A549 treated with dexamethasone at 1 μM for 4 hours (cell line): ENCODE measurements at places on chromosomes 2 and 18. TPM values are rescaled to one million over a fixed set of nuclear protein-coding genes. Genes with fewer than 3 reads are reported as not detected.

CNTNAP5 gene
- total RNA-seq, result not detected in 5 replicates

NR4A2 gene
- total RNA-seq, result 1.6 to 2.9 TPM (median 2.1 TPM) in 5 replicates

RSAD2 gene
- 0.12 to 0.27 TPM (median 0.18 TPM) in 5 replicates for total RNA-seq

PROKR1 gene
- 0.01 to 0.05 TPM (median 0.04 TPM) in 3 of 5 replicates, not detected in the others for total RNA-seq

IL36A gene
- total RNA-seq, result not detected in 5 replicates

CCDC121 gene
- total RNA-seq, result 3.5 to 4.8 TPM (median 3.8 TPM) in 5 replicates

PROC gene
- 3.5 to 5.6 TPM (median 5.0 TPM) in 5 replicates for total RNA-seq

G6PC2 gene
- not detected in 5 replicates for total RNA-seq

LYPD6B gene
- total RNA-seq, result 0.07 TPM in 1 of 5 replicates, not detected in the others

TRIM43 gene
- total RNA-seq, result 0.07 to 0.17 TPM (median 0.12 TPM) in 4 of 5 replicates, not detected in the other

SH3RF3 gene
- total RNA-seq, result 0.53 to 0.91 TPM (median 0.75 TPM) in 5 replicates

HPCAL1 gene
- 190 to 299 TPM (median 276 TPM) in 5 replicates for total RNA-seq

CCDC74A gene
- 10.8 to 15.5 TPM (median 13.9 TPM) in 5 replicates for total RNA-seq

ZC3H8 gene
- 12.0 to 16.5 TPM (median 14.8 TPM) in 5 replicates for total RNA-seq

NT5DC4 gene
- total RNA-seq, result 0.05 TPM in 1 of 5 replicates, not detected in the others

TBR1 gene
- 0.01 to 0.09 TPM (median 0.04 TPM) in 4 of 5 replicates, not detected in the other for total RNA-seq

CXCR4 gene
- total RNA-seq, result 0.70 to 1.1 TPM (median 0.85 TPM) in 5 replicates

UCN gene
- total RNA-seq, result 0.63 to 2.5 TPM (median 1.7 TPM) in 5 replicates

CELF4 gene
- 0.07 TPM in 1 of 5 replicates, not detected in the others for total RNA-seq

DPP10 gene
- total RNA-seq, result not detected in 5 replicates

DYNAP gene
- not detected in 5 replicates for total RNA-seq

ZAP70 gene
- 0.09 to 0.19 TPM in 2 of 5 replicates, not detected in the others for total RNA-seq

GRHL1 gene
- 0.72 to 1.5 TPM (median 1.1 TPM) in 5 replicates for total RNA-seq

ASIC4 gene
- 0.05 to 0.08 TPM (median 0.05 TPM) in 4 of 5 replicates, not detected in the other for total RNA-seq

USP14 gene
- total RNA-seq, result 55.2 to 67.2 TPM (median 66.2 TPM) in 5 replicates

GALNT3 gene
- total RNA-seq, result 0.05 TPM in 1 of 5 replicates, not detected in the others
